T-helper 2 cell treated with Interferon-gamma antibody and Interleukin-4, amounts not matched to agents 100 ng/mL and 5 ng/mL, for 36 hours (primary cell): ENCODE measurements at places on chromosomes 3 and 15. TPM values are rescaled to one million over a fixed set of nuclear protein-coding genes. Genes with fewer than 3 reads are reported as not detected.

RNF7 gene
- 54.5 and 55.1 TPM in 2 replicates for total RNA-seq

P4HTM gene
- 37.9 and 39.8 TPM in 2 replicates for total RNA-seq

ATP10A gene
- total RNA-seq: 55.7 and 60.2 TPM in 2 replicates

PCLAF gene
- 101 and 115 TPM in 2 replicates for total RNA-seq

AADACL2 gene
- not detected in 2 replicates for total RNA-seq

UBE2Q2 gene
- 37.0 and 38.9 TPM in 2 replicates for total RNA-seq

C3orf80 gene
- total RNA-seq: 0.14 and 0.16 TPM in 2 replicates

TMEM212 gene
- not detected in 2 replicates for total RNA-seq

DUOX2 gene
- total RNA-seq: not detected in 2 replicates

CCR8 gene
- total RNA-seq: 12.6 and 13.7 TPM in 2 replicates

CPN2 gene
- not detected in 2 replicates for total RNA-seq

ANKRD63 gene
- total RNA-seq: 0.23 TPM in 1 of 2 replicates, not detected in the other

PLA1A gene
- not detected in 2 replicates for total RNA-seq

IQCH gene
- total RNA-seq: 0.93 and 1.1 TPM in 2 replicates

GP5 gene
- total RNA-seq: 1.0 and 1.1 TPM in 2 replicates

PAQR9 gene
- not detected in 2 replicates for total RNA-seq

UCN2 gene
- not detected in 2 replicates for total RNA-seq

RAB6B gene
- total RNA-seq: 0.82 and 0.91 TPM in 2 replicates

POLQ gene
- 37.1 and 37.7 TPM in 2 replicates for total RNA-seq

PRSS50 gene
- total RNA-seq: not detected in 2 replicates

TCAIM gene
- 16.8 and 19.0 TPM in 2 replicates for total RNA-seq

PARP15 gene
- total RNA-seq: 37.1 and 41.1 TPM in 2 replicates
